ENCODE measurements at places on chromosomes 16 and 17. TPM values are rescaled to one million over a fixed set of nuclear protein-coding genes. Genes with fewer than 3 reads are reported as not detected.

- peak; percentile 71 for DNase-seq
Observed at GRCh38 chr17:50257676-50258224, 16.5 kb upstream of the TMEM92 start.

GRCh38 chr16:87457709-87458423 is 35.0 kb downstream of the ZCCHC14 start:
- no peak for DNase-seq

DNA sequence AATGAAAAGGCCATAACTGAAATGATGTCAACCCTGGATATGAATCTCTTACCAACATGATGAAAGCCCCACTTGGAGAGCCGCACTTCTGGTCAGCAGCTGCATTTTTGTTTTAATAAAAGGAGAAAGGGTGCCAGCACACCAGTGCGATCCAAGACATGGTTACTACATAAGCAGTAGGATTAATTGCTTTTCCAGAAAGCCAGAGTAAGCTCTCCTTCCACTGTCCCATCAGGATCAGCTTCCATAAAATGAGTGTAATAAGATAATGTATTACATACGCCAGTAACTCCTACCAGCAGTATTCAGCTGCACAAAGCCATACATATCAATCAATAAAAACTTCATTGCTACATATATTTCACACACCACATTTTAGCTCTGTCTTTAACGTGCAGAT is 26.3 kb upstream of the NACA2 start:
- no peak for DNase-seq

GRCh38 chr16:104355-104754 is 26.3 kb downstream of the MPG start:
- no peak for DNase-seq

The CPNE7 gene
- total RNA-seq, result not detected

DNA sequence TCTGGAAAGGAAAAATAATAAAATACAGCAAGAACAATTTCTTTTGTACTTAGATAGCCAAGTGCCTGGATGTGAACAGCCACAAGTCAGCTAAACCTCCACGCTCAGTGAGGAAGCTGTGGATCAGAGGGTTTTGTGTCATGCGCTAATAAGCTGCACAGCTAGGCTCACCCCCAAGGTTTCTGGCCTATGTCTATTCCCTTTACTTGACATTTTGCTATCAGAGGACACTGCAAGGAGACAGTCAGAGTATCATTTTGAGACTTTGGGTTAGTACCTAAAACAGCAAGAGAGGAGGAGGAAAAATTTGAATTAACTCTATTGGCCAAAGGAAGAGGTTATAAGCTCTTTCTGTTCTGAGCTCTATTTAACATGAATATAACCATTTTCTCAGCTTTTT is 139.3 kb downstream of the KCNJ2 start:
- DNase-seq, result no peak

The TM4SF5 gene
- not detected for total RNA-seq

The CES5A gene
- not detected for total RNA-seq

DNA sequence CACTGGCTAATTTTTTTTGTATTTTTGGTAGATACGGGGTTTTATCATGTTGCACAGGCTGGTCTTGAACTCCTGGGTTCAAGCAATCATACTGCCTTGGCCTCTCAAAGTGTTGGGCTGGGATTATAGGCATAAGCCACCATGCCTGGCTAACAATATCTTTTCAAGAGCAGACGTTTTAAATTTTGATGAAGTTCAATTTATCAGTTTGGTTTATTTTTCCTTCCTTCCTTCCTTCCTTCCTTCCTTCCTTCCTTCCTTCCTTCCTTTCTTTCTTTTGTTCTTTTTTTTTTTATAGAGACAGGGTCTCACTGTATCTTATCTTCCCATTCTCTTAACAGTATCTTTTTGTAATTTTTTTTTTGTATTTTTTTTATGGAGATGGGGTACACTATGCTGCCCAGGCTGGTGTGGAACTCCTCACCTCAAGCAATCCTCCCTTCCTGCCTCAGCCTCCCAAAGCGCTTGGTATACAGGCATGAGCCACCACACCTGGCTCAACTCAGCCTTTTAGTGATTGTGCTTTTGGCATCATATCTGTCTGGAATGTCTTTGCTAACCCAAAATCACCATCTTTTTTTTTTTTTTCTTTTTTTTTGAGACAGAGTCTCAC is 13.6 kb upstream of the GIP start:
- no peak for DNase-seq

GRCh38 chr16:67571981-67572431 is 9.7 kb downstream of the CTCF start:
- no peak for DNase-seq

- no peak for DNase-seq
Observed at GRCh38 chr16:72809446-72809845, 238.5 kb downstream of the ZFHX3 start.

- DNase-seq, result no peak
Observed at GRCh38 chr16:54430491-54431030, 144.0 kb upstream of the IRX3 start.

- DNase-seq, result no peak
Observed at GRCh38 chr16:80807906-80808305, 3.5 kb upstream of the CDYL2 start.

DNA sequence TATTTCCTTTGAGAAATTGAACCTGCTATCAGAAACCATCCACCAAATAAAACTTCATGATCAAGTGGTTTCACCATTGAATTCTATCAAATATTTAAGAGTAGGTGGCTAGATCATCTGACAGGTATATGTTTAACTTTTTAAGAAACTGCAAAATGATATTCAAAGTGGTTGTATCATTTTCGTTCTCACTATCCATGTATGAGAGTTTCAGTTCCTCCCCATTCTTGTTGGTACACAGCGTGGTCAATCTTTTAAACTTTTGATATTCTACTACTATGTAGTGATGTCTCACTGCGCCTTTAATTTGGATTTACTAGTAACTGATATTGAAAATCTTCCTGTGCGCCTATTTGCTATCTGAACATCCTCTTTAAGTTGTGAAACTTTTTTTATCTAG is 163.7 kb downstream of the CYB561 start:
- no peak for DNase-seq

- no peak for DNase-seq
Observed at GRCh38 chr16:55710466-55710865, 54.7 kb downstream of the SLC6A2 start.

The IRF8 gene
- 20.0 TPM for total RNA-seq

DNA sequence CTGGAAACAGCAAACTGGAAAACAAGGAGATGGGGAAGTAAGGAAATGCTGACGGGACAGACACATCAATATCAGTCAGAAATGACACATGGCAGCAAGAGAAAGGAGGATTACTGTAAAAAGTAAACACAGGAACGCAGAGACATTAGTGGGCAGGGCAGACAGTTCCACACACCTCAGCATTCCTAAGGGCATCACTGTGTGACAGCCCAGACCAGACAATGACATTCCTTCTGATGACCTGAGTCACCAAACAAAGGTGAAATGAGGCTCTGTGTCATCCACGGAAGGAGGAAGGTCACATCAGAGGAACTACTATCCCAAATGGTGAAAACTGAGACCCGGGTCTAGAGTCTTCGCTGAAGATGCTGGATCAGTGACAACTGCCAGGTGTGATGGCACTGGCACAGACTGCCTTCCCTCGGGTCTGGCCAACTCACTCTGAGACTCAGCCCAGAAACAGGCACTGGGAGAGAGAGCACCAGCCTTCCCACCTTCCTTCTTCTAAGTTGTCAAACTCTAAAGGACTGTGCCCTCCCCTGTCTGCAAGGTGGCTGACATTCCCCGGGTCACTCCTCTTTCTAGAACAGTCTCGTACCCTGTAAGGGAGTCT is 36.7 kb downstream of the TK2 start:
- no peak for DNase-seq

DNA sequence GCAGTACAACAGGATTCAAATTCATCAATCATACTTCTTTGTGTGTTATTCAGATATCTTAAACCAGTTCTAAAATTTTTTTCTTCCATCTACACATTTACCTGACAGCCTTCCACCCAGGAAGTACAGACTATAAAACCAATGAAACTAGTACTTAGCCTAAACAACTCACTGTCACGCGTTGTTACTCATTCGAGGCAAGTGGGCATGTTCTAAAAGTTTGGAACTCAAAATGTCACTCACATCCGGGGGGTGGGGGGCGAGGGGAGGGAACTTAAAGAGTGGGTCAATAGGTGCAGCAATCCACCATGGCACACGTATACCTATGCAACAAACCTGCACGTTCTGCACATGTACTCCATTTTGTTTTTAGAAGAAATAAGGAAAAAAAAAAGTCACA is 90.4 kb upstream of the PLEKHM1 start:
- no peak for DNase-seq

GRCh38 chr16:71675380-71675779 is 49.1 kb downstream of the PHLPP2 start:
- no peak for DNase-seq

DNA sequence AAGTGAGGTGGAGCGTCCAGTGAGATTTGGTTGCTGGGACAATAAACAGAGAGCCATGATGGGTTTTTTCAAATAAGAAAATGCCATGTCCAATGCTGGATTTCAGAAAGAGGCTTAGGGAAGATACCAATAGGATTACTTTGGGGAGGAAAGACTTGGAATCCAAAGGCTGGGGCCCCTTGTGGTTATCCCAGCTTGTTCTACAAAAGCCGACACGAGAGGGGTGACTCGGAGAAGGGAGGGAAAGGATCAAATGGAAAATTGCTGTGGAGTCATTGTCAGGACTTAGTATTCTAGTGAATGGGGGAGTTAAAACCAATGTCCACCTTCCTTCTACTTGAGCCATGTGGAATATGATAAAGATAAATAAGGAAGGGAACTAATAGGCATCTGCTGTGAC is 305.5 kb downstream of the SOX9 start:
- DNase-seq, result no peak

DNA sequence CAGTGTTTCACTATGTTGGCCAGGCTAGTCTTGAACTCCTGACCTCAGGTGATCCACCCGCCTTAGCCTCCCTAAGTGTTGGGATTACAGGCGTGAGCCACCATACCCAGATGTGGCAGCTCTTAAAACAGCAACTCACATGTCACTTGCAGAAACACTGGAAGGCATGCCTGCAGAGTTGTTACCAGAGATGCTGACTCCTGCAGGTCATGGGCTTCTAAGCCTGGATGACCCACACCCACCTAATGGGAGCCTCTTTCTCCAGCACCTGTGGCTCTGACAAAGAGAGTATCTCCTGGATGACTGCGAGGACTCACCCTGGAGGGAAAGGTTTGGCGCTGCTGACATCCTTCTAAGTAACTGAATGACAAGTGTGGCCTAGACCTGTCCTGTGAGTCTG is 11.2 kb upstream of the RFWD3 start:
- no peak for DNase-seq

DNA sequence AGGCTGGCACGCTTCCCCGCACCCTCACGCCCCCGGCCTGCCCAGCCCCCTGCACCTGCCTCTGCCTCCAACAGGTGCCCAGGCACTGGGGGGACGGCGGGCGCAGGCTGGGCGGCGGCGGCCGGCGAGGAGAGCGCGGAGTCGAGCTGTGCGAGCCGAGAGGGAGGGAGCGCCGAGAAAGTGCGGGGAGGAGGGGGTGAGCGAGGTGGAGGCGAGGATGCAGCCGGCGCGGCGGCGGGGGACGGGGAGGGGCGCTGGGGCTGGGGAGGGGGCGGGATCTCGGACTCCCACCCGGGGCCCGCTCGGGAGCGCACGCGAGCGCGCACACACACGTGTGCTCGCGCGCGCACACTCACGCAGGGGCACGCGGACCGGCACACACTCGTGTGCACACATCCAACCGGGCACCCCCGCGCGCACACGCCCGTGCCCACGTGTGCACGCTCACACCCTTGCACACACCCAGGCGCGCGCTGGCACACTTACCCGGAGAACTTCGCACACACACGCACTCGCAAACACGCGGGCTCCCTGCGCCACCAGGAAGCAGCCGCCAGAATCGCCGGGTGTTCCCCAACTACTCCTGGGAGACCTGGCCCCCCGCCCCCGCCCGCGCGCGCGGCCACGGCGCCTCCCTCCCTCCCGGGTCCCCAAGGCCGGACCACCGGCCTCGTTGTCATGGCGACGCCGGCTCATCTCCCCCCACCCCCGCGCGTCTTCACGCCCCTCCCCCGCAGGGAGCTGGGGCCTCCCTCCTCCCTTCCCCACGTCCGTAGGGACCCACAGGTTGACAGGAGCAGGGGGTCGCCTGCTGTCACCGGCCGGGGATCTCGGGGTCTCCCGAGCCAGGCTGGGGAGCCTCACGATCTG is at the start of gene DOC2A:
Gene DOC2A, minus strand, starts transcription at position 184 of the 870 bp plus-strand sequence. CDS start 805 bp downstream, outside the sequence.
- no peak for DNase-seq

DNA sequence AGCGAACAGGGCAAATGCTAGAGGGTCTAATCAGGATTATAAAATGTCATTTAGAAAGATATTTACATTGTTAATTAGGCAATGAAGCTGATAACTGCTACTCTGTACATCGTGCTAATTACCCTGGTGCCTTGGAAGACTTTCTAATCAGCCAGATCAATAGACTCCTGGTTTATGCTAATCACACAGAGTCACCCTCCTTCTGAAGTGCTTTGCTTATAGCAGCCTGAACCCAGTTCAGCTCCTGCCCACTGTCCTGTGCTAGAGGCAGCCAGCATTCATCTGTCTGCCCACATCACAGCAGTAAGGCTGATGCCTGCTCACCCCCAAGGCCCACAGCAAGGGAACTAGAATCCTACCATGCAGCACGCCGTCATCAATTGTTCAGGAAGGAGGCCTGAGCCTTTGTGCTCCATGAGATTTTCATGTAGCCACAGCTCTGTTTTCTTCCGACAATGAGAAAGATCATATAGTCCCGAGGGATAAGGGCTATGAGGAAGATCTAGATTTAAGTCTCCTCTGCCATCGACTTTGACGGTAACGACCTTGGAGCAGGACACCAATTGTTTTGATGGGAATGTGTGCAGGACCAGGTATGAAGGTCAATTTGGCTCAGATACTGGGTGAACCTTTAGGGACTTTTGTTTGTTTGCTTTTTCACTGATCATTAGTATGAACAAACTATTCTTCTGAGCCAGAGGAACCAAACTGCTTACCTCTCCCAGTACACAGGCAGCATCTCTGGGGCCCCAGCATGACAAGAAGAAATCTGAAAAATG is 12.5 kb upstream of the LYRM9 start:
- DNase-seq, result no peak

The NGFR gene
- total RNA-seq, result 53.0 TPM

The KRT28 gene
- not detected for total RNA-seq

GRCh38 chr16:12287796-12288536 is 311.4 kb downstream of the SNX29 start:
- no peak for DNase-seq

The SGSM2 gene
- 127 TPM for total RNA-seq

DNA sequence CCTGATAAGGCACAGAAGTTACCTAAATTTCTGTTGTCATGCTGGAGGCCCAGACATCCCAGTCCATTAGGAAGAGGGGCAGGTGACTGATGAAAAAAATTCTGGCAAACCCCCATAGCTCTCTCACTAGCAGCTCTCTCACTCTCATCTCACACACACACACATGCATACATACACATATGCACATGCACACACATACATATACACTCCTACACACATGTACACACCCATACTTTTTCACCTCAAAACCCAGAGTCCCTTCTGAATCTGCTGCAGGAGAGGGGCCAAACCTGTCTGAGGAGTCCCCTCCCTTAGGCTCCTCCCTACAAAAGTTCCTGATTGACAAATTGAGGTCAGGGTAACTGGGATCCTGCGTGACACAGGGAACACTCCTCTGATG is 22.6 kb upstream of the SDR42E2 start:
- no peak for DNase-seq

- DNase-seq, result no peak
Observed at GRCh38 chr17:32515677-32516383, 29.0 kb downstream of the CDK5R1 start.

Data from ascending aorta (tissue), 2 donors.